ENCODE measurements at places on chromosomes 6 and 20. TPM values are rescaled to one million over a fixed set of nuclear protein-coding genes. Genes with fewer than 3 reads are reported as not detected.

- no peaks in the 10 kb centered on the region for H3K36me3 ChIP-seq
- no peaks in the 10 kb centered on the region for H3K27me3 ChIP-seq
- no peaks in the 10 kb centered on the region for H3K4me1 ChIP-seq
- DNase-seq = no peak
- H3K4me3 ChIP-seq = no peak overlapping the region
Observed at GRCh38 chr20:753897-754635, 14.2 kb downstream of the SLC52A3 start.

GRCh38 chr20:52470561-52470960, 279.0 kb upstream of the ZFP64 start:
- H3K36me3 ChIP-seq = no peaks in the 10 kb centered on the region
- no peak for DNase-seq
- H3K4me3 ChIP-seq = no peak overlapping the region
- H3K27ac ChIP-seq = no peak overlapping the region
- H3K27me3 ChIP-seq = no peaks in the 10 kb centered on the region

GRCh38 chr6:1231941-1232340, 80.0 kb upstream of the FOXQ1 start:
- no peaks in the 10 kb centered on the region for H3K4me1 ChIP-seq
- no peaks in the 10 kb centered on the region for H3K36me3 ChIP-seq
- H3K27ac ChIP-seq = no peak overlapping the region
- DNase-seq = no peak
- H3K4me3 ChIP-seq = no peak overlapping the region

The GCNT2 gene
- total RNA-seq = 40.0 TPM

DNA sequence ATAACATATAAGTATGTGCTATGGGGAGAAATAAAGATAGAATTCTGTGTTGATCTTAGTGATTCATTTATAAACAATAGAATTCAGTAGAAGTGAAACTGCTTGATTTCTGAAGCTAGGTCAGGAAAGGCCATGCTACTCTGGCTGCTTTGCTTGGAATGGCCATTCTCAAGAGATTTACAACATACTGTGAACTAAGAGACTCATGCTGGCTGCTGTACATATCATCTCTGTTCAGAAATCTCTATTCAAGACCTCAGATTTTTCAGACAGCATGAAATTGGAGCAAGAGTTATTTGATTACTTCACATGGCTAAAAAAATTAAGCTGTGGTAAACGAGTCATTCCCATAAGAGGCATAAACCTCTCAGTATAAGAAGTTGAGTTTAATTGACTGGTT, 662.6 kb downstream of the BCKDHB start:
- DNase-seq = no peak
- no peaks in the 10 kb centered on the region for H3K4me1 ChIP-seq
- H3K27ac ChIP-seq = no peak overlapping the region
- H3K36me3 ChIP-seq = no peaks in the 10 kb centered on the region
- no peaks in the 10 kb centered on the region for H3K27me3 ChIP-seq

Measured in upper lobe of left lung (tissue), 6 donors.